ENCODE measurements at places on chromosomes 7 and 10.

DNA sequence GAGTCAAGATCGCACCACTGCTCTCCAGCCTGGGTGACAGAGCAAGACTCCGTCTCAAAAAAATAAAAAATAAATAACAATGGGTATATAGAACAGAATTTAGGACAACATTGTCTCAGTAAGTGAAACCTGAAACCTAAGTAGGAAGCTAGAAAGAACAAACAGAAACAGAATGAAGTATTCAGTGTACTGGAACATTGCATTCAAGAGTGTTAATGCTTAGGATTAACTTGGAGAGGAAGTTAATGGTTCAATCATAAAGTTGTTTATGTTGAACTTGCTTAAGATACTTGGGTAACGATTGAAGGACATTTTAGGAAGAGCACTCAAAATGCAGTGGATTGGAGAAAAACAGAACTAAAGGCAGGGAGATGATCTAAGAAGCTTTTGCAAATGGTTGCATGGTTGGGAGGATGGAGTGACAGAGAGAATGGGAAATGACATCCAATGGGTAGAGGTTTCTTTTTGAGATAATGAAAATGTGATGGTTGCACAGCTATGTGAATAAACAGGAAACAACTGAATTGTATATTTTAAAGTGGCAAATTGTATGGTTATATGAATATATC, 233.7 kb downstream of the ADK start:
- DNase-seq, result no peak

- DNase-seq, result peak; percentile 91
Measured at GRCh38 chr7:140696024-140696679, 356 bp upstream of the NDUFB2 start.

GRCh38 chr7:28093623-28094232, 86.9 kb downstream of the JAZF1 start:
- DNase-seq, result peak; percentile 31

DNA sequence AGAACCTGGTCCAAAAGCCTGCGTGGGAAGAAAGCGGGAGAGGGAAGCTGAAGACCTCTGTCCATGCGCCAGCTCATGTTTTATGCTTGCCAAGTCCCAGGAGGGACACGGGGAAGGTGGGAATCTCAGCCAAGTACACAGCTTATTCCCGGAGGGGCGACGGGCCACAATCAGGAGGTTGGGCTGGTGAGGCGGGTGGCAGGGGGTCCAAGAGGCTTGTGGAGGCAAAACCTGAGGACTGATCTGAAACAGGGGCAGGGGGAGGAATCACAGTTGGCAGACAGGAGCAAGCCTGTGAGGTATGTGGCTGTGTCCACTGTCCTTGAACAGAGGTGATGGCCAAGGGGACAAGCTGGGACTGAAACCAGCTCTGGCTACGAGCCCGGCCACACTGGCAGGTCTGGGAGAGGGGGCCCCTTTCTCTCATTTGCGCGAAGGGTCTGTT, 38.0 kb upstream of the LEP start:
- DNase-seq, result no peak

- DNase-seq, result no peak
Measured at GRCh38 chr7:27700501-27700900, 37.8 kb upstream of the HIBADH start.

DNA sequence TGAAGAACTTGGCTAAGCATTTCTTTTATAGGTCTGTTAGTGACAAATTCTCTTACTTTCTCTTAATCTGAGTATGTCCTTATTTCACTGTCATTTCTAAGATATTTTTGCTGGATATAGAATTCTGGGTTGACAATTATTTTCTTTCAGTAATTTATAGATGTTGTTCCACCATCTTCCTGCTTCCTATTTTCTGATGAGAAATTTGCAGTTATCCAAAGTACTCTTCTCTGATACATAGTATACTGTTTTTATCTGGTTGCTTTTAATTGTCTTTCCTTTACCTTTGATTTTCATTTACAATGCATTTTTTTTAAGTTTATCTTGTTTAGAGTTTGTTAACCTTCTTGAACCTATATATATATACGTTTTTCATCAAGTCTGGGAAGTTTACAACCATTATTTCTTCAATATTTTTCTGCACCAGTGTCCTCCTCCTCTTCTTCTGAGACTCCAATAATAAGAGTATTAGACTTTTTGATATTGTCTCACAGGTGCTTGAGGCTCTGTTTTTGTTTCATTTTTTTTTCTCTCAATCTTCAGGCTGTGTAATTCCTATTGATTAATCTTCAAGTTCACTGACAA, 101.6 kb upstream of the INSIG1 start:
- DNase-seq, result no peak

DNA sequence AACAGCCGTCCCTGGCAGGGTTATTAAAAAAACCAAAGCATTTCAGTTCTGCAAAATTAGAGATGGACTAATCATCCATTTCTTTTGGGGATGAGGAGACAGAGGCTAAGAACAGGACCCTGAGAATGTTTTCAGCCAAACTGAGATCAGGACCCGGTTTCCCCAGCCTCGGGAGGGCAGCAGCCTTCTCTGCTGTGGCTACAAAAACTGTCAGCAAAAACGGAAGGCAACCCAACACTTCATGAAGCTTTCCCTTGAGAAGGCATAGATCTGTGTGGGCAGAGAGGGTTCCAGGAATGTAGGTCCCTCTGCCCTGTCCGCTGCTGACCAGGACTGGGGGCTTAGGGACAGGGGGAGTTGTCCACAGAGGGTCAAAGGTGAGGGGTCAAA, 313.5 kb downstream of the TCERG1L start:
- DNase-seq, result no peak

DNA sequence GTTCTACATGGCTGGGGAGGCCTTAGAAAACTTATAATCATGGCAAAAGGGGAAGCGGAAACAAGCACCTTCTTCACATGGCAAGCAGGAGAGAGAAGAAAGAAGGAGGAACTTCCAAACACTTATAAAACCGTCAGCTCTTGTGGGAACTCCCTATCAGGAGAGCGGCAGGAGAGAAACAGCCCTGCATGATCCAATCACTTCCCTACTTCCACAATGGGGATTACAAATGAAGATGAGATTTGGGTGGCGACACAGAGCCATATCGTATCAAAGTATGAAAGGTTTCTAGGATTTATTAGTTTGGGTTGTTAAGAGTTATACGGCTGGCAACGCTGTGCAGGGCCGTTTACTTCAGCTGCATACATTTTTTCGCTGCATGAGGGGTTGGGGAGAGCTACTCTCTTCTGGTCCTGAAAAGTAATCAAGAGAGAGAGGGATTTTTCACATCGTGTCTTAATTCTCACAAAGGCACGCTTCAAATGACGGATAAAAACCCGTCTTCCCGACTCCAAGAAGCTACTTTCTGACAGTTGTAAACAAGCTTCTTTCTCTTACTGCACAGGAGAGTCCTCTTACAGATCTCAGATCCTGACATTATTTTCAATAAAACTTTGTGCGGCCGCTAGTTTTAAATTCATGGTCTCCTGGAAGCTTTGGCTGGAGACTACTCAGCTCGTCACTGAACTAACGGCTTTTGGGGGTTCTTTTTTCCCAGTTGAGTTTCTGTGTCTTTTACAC, 751 bp upstream of the GTPBP10 start:
- DNase-seq, result no peak

GRCh38 chr7:76071316-76072242, 23.7 kb downstream of the MDH2 start:
- no peak for DNase-seq

GRCh38 chr7:14195871-14196270, 206.4 kb upstream of the ETV1 start:
- DNase-seq, result no peak

GRCh38 chr7:49297958-49298357, 373.6 kb downstream of the CDC14C start:
- no peak for DNase-seq

GRCh38 chr10:72658696-72659400, 33.0 kb upstream of the MICU1 start:
- no peak for DNase-seq

- no peak for DNase-seq
Measured at GRCh38 chr7:11005202-11005601, 31.5 kb downstream of the PHF14 start.

- DNase-seq, result no peak
Measured at GRCh38 chr10:79162022-79162421, 93.3 kb downstream of the ZMIZ1 start.

DNA sequence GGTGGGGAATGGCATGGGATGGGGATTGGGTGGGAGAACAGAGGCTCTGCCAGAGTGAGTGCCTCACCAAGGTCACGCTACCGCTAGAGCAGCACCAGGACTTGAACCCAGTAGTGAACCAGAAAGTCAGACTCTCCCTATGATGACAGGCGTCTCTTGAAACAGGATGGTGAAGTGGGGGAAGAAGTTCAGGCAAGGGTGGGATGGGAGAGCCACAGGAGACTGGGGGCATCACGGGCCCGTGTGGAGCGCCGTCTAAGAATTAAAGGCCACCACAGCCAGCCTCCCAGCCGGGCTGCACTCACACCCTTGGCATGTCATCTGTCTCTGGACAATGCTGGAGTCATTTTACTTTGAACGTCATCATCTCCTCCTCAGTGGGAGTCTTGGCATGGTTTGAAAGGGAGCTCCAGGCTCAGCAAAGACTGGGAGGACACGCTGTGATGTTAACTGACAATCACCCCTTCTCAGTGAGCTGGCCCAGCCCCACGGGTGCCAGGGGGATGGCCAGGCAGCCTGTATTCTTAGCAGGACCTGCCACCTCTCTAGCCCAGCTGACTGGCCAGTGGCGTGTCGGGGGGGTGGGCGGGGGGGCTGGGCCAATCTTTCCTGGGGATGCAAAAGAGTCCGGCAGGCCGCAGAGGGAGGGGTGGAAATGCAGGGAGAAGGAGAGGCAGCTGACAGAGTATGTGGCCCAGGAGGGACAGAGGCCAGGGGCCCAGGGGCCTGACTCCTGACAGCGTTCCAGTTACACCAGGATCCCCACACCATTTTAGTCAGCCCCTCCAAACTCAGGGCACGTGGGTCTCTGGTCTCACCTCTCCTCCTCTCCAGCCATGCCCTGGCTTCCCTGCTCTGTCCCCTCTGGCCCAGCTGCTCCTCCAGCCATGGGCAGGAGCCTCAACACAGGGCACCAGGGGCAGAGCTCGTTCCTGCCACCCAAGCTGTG, 96.2 kb downstream of the VOPP1 start:
- no peak for DNase-seq

GRCh38 chr10:16995867-16996529, 133.6 kb downstream of the CUBN start:
- no peak for DNase-seq

GRCh38 chr10:62839590-62839989, 23.4 kb upstream of the EGR2 start:
- no peak for DNase-seq

DNA sequence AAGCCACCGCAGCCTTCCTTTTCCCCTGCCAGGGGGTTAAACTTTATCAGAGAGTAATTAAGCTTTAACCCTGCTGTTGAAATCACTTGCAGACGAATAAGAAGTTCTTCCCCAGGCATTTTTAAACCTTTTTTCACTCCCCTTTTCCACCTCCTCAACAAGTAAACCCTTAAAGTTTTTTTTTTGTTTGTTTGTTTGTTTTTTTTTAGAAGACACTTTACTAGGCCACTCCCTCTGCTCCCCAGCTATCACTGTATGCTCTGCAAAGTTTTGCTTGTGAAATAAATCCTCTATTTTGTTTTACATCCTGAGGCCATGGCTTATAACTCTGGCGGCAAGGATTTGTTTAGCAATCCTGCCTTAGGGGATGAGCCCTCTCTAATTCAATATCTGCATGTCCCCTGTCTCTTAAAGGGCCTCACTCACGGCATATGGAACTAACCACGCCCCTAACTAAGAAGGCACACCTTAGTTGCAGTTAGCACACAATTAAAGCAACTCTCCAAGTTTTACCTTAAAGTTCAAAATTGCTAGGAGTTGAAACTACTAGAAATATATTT, 1354.7 kb upstream of the LRRTM3 start:
- DNase-seq, result no peak

GRCh38 chr10:13949844-13950542, 363.2 kb downstream of the PRPF18 start:
- DNase-seq, result no peak

- DNase-seq, result no peak
Measured at GRCh38 chr10:127216274-127216673, 19.9 kb upstream of the INSYN2A start.

- DNase-seq, result no peak
Measured at GRCh38 chr7:121202834-121203233, 126.0 kb upstream of the WNT16 start.

- no peak for DNase-seq
Measured at GRCh38 chr7:13532028-13532753, 457.3 kb downstream of the ETV1 start.

DNA sequence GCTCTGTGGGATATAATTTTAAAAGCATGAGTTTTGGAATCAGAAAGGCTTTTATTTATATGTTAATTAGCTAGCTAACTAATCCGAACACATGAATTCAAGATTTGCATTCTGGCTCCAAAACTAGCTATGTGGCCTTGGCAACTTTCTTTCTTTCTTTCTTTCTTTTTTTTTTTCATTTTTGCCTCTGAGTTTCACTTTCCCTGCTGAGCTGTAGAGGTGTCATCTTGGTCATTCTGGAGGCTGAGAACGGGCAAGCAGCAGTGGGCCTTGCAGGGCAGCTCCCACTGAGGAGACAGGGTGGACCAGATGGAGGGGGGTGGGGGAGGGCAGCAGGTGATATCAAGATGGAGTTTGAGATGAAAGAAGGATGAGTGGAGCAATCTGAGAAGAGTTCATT, 24.8 kb upstream of the SFMBT2 start:
- no peak for DNase-seq

DNA sequence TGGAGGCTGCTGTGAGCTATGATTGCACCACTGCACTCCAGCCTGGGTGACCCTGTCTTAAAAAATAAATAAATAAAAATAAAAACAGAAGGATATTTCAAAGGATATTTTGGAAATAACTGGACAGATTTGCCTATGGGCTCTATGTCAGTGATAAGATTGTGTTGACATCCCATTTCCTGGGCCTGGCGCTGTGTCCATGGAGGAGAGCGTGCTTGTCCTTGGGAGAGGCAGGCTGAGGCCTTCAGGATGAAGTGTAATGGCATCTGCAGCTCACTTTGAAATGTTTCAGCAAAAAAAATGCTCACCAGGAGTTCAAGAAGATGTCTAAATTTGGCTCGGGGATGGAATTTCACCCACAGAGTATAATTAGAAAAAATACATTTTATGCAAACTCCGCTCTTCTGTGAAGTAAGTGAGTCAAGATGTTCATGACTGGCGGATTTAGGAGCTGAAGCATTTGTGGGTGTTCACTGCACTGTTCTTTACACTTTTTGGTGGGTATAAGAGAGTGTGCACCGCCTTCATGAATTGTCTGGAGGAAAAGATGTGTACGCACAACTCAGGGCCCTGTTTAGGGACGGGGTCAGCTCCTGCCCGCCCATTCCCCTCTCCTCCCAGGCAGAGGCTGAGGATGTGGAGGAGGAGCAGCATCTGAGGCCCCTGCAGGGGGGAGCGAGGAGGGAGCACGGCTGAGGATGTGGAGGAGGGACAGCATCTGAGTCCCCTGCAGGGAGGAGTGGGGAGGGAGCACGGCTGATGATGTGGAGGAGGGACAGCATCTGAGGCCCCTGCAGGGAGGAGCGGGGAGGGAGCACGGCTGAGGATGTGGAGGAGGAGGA, 18.5 kb upstream of the FOXL3 start:
- DNase-seq, result no peak

DNA sequence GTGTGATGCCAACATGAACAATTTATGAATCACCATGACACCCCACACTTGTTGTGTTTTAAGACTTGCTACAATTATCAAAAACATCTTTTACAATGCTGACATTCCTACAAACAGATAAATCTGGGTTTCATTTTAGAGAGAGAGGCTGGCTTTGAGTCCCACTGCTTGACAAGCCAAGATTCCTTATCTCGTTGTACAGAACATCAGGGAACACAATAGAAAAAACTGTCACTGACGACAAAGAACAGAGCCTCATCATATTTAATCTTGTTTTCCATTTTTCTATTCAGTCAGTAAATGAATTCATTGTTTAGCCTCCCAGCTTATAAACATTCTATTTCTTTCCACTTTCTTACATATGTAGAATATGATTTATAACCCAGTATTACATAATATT, 461.6 kb upstream of the VSTM2A start:
- no peak for DNase-seq

Measured in T-helper 2 cell (primary cell).